ENCODE measurements at places on chromosomes 6 and 20.
A peak's percentile ranks its signal among the peaks of the same experiment; 100 is the strongest.

DNA sequence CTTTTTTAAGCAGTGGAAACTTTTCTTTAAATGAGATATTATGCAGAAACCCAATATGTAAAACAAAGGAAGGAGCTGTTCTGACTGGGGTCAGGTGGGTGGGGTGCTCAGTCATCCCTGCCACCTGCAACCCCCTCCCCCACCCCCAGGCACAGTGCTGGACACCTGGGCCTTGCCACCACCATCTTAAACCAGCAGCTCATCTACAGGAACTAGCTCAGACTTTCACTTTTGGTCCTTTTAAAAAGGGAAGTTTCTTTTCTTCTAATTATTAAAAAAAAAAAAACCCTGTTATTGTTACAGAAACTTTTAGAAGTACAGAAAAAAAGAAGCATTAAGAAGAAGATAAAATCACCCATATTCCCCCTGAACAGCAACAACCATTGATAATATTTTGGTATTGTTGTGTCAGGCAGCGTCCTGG lies 37.1 kb downstream of the PPP1R16B start:
- DNase-seq = peak; percentile 41

DNA sequence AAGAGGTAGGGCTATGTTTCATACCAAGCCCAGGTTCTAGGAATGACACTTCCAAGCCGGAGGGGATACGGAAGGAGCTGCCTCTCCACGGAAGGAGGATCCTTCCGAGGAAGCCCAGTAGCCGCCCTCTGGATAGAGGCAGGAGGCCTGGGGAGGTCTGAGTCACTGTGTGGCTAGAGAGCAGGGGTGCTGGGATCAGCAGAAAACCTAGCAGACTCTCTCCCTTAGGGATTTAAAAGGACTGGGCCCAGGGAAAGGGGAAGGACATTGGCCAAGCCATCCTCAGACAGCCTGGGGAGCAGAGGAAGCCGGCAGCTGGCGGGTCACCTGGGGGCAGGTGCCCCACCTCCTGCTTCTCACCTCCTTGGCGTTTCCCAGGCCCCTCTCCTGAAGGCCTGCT lies 36.6 kb upstream of the NFATC2 start:
- DNase-seq = no peak

DNA sequence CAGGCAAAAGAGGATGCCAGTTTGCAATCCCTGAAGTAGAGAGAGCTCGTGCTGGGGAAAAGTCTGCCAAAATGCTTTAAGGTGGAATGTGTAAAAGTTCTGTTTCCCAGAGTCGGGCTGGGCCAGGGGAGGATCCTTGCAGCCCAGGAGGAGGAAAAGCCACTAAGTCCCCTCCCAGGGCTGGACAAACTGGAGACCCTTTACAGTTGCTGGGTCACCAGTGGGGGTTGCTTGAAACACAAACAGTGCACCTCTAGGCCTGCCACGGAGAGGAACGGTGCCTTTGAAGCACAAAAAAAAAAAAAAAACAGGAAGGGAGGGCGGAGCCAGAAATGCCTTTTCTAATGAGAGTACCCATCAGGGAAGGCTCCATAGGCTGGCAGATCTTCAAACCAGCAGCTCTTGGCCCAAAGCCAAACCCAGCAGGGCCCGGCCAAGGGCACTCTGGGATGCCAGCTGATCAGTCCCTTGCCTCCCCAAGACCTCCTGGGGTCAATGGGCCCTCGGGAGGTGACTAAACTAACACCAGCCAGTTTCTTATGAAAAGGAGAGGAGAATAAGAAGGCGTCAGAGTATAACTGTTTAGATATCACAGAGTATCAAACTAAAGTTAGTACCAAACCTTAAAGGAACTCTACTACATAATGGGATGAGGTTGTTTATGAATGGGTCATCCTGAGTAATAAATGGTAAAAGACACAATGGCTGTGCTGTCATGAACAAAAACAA lies 23.7 kb downstream of the HLA-A start:
- DNase-seq = peak; percentile 76

- DNase-seq = no peak
These were observed 76.5 kb upstream of the TBC1D7 start for GRCh38 chr6:13404892-13405254.

DNA sequence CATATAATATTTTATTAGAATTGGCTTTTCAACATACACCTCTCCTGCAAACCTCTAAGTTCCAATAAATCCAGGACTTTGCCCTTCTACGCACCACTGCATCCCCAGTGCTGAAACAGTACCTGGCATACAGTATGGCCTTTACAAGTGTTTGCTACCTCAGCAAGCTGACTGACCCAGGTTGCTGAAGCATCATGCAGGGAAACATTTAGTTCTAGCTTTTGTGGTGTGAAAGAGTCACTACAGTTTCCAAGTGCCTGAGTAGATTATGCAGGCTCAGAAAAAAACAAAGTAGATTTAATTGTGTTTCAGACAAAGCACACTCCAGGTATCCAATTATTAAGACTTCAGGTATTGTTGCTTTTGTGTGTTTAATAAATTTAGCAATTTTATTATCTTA lies 614.2 kb upstream of the NRSN1 start:
- no peak for DNase-seq

GRCh38 chr6:93562582-93562981 lies 143.2 kb upstream of the EPHA7 start:
- DNase-seq = no peak

DNA sequence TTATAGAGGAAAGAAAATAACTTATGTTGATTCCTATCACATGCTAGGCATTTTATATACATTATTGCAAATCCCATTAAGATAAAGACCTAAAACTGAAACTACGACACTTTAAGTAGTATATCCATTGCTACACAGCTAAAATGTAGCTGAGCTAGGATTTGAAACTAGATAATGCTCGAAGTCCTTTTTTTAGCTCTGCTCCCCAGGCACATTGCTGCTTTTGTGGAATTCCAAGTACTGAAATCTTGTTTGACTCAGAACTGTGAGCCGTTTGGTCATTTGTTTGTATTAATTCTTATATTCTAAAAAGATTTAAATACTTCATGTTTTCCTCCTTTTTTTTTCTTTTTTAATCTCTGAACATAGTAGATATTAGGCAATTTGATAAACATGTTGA lies 644.8 kb downstream of the HACE1 start:
- no peak for DNase-seq

Data from stimulated activated naive CD8-positive, alpha-beta T cell treated with anti-CD3 and anti-CD28 coated beads, Interleukin-15, amount 100 ng/mL, for 72 hours (primary cell).